ENCODE measurements at places on chromosomes 3 and 15.

DNA sequence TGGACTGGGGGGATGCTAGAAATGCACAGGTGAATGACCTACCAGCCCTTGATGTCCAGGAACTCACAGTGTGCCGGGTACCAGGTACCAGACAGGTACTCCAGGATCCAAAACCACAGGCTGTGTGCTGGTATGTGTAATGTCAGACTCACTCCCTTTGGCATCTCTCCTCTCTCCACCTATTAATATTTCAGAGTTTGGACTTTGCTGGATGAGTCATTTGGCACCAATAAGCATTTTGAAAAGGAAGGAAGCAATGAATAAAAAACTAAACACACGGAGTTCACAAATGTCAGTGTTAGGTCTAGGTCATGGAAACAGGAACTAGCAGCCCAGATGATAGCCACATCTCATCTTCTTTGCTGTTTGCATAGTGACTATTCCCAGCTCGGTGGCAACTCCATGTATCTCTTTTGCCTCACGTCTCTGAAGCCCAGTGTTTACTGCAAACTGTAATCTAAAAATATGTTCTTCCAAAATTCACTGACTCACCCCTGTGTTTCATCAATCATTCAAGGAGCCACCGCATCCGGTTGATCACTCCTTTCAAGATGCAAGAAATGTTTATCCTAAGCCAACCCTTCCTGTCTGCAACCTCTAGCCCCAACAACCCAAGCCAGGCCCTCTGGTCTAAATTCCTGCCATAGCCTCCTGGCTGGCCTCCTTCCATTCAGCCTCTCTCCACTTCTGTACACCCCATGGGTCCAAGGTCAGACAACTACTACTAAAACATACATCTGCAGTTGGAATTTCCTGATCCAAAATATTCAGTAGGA, 8.4 kb downstream of the ITGB5 start:
- no peak for DNase-seq

GRCh38 chr3:89025185-89025584, 82.2 kb upstream of the EPHA3 start:
- no peak for DNase-seq

DNA sequence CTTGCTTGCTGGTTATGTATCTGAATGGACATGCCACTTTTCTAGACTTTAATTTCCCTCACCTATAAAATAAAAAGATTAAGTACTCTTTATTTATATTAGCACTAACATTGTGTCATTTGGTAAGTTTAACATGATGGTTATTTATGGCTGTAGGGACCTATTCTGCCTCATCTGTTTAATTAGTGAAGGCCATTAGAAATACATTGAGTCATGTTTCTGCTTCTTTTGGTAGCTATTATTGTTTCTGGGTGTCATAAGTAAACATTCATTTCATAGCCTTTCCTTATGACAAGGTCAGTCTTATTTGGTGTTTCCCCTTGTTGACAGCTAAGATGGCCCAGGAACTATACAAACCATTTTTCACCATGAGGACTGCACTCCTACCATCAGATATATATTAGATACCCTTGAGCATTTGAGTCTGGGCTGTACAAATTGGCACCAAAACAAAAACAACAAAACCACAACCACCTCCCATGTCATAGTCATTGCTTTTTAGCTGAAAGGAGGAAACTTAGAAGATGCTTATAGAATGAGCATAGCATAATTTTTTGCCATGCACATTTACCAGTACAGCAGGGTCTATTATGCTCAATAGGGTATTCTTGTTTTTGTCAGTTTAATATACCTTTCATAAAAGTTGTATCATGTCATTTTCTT, 39.3 kb downstream of the SRP14 start:
- DNase-seq, result no peak

DNA sequence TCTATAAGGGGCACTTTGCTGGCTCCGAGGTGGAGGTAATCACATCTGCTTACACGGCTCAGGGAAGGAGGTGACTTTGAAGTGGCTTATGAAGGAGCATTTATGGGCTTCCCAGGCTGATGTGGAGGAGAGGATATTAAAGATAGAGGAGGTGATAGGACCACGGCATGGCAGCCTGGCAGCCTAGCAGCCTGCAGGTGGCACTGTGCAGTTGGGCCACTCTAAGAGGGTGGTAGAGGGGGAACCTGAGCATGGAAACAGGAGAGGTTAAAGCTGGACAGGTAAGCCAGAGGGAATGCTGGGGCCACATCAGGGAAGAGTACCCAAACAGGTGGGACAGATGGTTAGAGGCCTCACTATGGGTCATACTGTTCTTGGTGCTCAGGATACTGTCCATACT, 375.0 kb downstream of the WDR72 start:
- peak; percentile 62 for DNase-seq

DNA sequence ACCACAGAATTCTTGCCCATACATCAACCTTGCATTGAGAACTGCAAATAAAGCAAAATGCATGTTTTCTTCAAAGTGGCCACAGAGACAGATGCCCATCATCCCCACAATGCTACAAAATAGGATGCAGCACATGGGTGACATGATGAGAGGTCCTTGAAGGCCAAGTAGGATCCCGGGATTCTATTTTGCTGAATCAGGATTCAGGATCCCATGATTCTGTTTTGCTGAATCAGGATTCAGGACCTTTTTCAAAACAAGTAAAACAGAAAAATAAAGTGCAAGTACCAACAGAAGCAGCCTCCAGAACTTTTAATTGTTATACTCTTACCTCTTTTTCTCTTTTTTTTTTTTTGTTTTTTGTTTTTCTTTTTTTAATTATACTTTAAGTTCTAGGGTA, 242.1 kb upstream of the NR2E3 start:
- DNase-seq, result no peak

DNA sequence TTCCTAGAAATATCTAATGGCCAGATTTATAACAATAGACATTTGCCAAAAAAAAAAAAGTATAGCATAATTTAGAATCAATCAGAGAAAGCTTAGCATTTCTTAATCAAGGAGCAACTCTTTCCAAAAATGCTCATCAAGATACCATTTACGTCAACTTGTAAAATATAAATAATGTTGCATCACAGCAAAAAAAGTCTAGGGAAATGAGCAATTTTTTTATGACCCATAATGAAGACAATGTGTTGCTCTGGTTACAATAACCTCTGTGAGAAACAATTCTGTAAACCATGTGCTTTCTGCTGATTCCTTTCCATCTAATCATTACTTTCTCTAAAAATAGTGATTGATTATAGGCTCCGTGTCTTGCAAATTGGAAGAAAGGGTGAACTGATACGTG, 36.3 kb downstream of the KBTBD8 start:
- DNase-seq, result no peak

DNA sequence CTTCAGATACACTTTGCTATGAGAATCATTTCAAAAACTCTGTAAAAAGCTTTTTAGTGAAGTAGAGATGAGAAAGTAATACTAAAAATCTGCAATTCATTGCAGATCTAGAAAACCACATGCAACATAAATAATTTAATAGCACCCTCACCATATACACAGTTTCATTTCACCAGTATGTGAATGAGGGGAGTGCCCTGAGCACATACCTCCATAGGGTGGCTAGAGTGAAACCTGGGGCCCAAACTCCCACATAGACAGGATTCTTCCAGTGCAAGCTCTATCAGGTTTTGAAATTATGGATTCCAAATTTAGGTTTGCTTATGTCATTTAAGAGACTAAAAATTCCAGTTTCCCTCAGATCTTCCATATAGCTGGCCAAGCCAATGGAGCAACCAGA, 973.4 kb upstream of the CFAP20DC start:
- no peak for DNase-seq

- no peak for DNase-seq
Measured at GRCh38 chr3:111069974-111070771, 1.4 kb upstream of the NECTIN3 start.

GRCh38 chr3:128853826-128854225, 25.6 kb upstream of the ACAD9 start:
- DNase-seq, result no peak

DNA sequence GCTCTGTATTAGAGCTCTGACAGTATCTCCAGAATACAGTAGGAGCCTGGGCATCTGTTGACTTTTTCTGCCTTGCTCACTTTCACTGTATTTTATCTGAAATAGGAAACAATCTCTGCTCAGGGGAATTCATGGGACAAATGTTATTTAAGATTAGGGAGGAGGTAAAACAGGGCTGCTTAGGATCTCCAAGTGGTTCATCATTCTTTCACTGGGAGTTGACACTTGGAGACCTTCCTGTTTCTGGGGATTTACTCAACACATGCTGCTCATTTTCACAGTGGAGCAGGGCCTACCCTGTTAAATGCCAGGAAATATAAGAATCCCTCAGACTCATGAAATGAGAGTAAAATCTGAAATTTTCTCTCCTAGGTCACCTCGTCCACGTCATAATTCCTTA, 185.5 kb downstream of the GAP43 start:
- DNase-seq, result no peak

DNA sequence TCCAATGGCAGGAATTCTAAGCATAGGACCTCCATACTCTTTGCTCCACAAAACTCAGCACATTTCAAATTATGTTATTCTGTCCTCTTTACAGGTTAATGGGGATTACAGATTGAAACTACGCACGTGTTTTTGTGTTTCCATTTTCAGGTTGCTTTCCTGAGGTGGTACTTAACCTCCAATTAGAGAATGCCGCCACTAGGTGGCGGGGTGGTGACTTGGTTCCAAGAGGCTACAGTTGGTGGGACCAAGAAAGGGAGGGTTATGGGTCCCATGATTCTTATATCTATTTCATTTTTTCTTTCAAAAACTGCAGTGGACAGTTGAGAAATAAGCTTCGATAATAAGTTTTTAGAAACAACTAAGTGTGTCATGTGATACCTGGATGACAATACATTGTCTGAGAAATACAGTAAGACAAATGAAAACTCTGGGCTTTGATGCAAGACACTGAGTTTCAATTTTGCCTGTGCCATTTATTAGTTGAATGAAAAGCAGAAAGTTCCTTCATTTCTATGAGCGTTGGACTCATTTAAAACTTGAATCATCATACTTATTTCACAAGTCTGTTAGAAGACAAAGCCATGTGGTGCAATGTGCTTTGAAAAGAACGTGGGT, 539.0 kb downstream of the FGF12 start:
- DNase-seq, result no peak

- no peak for DNase-seq
Measured at GRCh38 chr3:154071146-154071545, 50.0 kb upstream of the ARHGEF26 start.

DNA sequence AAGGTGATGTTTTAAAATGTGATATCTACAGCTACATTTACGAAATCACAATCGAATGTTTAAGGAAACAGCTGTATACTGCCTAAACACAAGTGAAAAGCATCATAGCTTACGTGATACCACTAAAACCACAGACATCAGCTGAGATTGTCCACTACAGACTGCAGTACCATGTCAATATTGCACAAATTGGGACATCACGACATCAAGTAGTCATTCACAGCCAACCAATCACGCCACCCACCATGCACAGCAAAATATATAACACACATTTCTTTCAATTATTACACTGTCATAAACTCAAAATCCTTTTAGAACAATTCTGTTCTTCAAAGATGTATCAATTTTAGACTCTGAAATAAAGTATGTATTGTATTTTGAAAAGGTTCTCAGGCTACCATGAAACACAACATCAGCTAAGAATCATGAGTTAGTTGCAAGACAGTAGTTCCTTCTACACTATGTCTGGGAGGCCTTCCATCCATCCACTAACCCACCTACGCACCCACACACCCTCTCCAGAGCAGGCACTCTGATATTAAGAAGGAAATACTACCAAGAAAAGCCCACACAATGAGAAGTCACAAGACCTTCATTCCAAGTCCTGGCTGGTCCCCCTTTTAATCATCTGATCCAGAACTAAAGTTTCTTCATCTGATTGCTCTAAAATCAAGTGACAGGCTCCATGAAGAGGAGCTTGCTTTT, 3.1 kb downstream of the DMXL2 start:
- no peak for DNase-seq

- no peak for DNase-seq
Measured at GRCh38 chr3:22988566-22988965, 214.6 kb upstream of the UBE2E2 start.

- no peak for DNase-seq
Measured at GRCh38 chr3:26369133-26369532, 253.4 kb upstream of the LRRC3B start.

DNA sequence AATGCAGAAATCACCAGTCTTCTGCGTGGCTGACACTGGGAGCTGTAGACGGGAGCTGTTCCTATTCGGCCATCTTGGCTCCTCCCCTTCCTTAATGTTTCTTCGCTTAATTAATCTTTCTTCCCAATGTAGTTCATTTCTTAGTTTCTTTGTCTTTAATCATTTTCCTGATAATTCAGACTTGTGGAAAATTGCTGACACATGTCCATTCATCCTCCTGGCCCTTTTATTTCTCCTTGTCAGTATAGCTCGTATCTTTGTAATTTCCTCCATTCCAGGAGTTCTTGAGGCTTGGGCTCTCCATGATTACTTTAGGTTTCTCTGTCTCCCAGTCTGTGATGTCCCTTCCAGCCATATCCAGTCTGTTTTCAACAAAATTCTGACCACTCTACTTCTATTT, 98.7 kb downstream of the UBE2E2 start:
- no peak for DNase-seq

GRCh38 chr3:73470860-73471259, 153.9 kb downstream of the PDZRN3 start:
- no peak for DNase-seq

- DNase-seq, result no peak
Measured at GRCh38 chr3:134494495-134494894, 8.6 kb downstream of the CEP63 start.

- no peak for DNase-seq
Measured at GRCh38 chr3:143597774-143598652, 250.3 kb downstream of the SLC9A9 start.

DNA sequence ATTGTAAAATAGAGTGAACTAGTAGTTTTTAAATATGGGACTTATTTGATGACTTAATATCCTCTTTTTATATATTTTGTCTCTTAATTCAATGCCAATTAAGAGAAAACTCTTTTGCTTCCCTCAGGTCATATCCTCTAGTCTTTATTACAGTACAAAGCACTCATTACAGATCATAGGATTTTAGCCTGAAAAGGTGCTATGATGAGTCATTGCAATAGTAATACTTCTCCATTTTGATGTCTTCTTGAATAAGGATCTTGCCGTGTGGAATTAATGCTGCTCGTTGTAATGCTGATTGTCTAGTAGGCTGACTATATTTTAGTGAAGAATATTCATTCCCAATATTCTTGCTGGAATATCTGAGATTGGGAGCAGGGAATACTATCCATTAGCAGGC, 612.2 kb upstream of the GOLIM4 start:
- no peak for DNase-seq

DNA sequence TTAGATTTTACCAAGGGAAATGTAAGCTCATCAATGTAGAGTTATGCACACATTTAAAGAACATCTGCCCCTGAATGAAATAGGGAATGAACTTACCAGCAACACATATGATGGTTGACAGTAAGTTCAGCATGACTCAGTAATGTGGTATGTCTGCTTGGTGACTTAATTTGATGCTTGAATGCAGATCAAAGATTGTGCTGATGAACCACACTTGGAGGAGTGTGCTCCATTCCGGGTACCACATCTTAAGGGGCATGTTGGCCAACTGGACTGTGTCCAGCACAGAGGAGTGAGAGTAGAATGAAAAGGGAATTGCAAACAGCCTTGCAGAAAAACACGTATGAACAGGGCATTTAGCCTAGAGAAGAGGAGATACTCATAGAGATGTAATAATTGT, 171.0 kb upstream of the RARB start:
- DNase-seq, result no peak

GRCh38 chr15:89451846-89452245, 44.5 kb downstream of the RHCG start:
- no peak for DNase-seq

Data from NCI-H526 (cell line).